Progenitor cell of endocrine pancreas (in vitro differentiated cells): ENCODE measurements at places on chromosomes 1 and 21.

GRCh38 chr1:19942088-19942487 is 18.7 kb upstream of the PLA2G2E start:
- no peak for DNase-seq

DNA sequence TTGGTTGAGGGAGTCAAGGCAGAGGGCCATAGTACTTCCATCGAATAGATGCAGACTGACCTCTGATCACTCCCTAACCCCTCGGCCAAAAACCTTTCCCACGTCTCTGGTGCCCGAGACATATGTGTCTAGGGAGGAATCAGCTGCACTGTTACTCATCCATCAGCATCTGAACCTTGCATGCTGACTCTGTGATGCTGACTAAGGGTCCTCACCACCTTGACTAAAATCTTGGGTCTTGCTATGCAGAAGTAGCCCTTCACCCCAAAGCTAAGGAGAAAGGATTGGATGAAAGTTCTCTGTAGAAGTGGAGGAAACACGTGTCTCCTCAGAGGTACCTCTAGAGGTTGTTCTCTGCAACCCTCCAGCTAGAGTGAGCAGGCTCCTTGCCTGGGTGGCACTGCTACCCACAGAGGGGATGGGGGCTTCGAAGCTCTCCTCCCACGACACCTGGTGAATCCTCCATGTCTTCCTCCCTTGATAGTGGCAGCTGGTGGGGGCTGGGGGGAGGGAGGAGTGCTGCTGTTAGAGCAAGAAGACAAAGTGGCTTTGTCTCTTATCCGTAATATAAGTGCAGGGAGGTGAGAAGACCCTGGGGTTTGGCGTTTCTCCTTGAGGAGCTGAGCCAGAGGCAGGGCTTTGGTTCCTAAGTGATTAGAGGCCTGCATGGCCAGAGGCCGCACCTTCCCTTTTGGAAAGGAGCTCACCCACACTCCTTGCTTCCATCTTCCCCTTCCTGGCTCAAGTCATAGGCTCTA is 45.1 kb downstream of the ATP2B4 start:
- DNase-seq: no peak

DNA sequence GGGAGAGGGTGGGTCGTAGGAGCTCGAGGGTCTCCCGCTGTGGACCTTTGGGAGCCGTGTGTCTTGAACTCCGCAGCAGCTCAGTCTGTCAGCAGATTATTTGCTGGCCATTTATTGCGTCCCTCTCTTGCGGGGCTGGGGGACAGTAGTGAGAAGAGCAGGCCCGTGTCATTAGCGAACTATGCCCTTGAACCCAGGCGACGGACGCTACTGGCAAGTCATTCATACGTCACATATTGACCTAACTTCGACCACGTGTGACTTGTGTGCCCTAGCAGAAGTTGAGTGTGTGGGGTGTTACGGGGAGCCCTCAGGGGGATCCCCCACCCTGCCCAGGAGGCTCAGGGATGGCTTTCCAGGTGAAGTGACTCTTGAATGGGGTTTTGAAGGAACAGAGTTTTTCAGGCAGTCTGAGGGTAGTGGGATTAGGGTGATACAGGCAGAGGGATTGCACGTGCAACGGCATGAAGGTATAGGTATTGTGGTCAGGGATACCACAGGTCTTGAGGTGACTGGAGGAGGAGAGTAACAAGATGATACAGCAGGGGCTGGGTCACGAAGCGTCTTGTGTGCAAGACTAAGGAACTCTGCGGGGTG is 13.0 kb downstream of the RCC1 start:
- DNase-seq: no peak

DNA sequence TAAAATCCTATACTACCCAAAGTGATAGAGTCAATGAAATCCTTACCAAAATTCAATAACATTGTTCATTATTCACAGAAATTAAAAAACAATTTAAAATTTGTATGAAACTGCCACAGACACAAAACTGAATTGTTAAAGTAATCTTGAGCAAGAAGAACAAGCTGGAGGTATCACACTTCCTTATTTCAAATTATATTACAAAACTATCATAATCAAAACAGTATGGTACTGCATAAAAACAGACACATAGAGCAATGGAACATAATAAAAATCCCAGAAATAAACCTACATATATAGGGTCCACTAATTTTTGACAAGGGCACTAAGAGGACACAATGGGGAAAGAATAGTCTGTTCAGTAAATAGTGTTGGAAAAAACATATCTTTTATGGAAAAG is 316.2 kb downstream of the PTPRC start:
- DNase-seq: no peak

GRCh38 chr1:206005778-206006180 is 2.6 kb upstream of the RAB7B start:
- DNase-seq: no peak

GRCh38 chr1:205826995-205827394 is 14.0 kb upstream of the SLC41A1 start:
- DNase-seq: no peak

DNA sequence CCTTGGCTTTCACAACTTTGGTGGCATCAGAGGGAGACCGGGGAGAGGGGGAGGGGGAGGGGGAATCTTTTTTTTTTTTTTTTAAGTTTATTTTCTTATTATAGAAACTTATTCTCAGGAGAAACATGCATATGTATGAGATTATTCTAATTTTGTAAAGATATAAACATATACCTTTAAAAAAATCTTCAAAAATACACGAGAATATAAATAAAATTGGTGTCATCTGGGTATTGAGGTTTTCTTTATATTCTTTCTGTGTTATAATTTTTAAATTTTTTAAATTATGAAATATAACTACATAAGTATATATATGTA is 18.9 kb upstream of the SNRPE start:
- no peak for DNase-seq

DNA sequence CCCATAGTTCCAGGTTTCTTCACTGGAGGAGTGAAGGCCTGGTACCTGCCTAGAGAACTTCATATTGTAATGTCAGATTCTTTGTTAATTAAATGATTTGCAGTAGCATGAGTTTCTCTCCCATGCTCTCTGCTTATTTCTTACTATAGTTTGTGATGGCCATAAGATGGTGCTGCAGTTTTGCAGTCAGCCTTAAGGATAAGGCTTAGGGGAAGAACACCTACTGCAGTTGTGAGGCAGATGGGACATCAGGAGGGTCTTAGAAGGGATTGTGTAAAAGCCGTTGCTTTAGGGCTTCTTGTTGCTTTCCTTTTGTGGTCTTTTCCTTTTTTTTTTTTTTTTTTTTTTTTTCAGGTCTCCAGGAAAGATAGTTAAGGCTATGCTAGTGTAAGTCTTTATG is 61.8 kb downstream of the MACF1 start:
- DNase-seq: no peak

- no peak for DNase-seq
Observed at GRCh38 chr21:40714536-40714935, 132.4 kb downstream of the DSCAM start.

GRCh38 chr1:230230948-230231773 is 164.1 kb downstream of the GALNT2 start:
- no peak for DNase-seq

- DNase-seq: no peak
Observed at GRCh38 chr1:168520052-168520751, 23.6 kb downstream of the XCL2 start.

DNA sequence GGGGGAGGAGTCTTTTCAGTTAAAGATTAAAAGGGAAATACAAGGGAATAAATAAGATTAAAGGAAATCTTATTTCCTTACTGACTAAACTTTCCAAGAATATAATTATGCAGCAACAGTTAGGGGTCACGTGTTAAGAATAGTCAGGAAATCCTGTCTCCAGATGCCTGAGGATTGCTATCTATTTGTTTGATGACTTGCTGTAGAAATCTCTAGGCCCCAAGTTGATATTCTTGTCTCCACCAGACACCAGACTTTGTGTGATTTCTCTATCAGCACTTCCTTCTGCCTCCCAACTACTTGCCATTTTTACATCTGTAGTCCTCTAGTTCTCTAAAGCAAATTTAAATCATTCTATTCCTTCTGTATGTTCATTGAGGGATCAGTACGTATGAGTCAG is 77.5 kb downstream of the RPAP2 start:
- DNase-seq: no peak

- no peak for DNase-seq
Observed at GRCh38 chr1:99537886-99538617, 107.9 kb upstream of the PALMD start.

DNA sequence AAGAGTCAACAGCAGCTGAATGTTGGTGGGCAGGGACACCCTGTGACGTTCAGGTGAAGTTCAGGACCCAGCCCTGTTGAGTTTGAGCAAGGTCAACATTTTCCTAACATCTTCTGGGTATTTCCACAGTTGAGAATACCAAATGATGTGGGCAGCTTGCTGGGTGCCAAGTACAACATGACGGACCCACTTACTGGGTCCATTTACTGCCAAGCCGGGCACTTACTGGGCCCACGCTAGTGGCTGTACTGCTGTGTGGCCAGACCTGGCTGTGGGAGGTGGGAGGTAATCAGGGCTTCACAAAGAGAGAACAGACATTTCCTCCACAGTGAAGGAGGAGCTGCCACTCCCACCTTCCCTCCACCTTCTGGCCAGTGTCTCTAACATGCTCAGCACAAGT is 99.2 kb downstream of the PSMG1 start:
- no peak for DNase-seq

DNA sequence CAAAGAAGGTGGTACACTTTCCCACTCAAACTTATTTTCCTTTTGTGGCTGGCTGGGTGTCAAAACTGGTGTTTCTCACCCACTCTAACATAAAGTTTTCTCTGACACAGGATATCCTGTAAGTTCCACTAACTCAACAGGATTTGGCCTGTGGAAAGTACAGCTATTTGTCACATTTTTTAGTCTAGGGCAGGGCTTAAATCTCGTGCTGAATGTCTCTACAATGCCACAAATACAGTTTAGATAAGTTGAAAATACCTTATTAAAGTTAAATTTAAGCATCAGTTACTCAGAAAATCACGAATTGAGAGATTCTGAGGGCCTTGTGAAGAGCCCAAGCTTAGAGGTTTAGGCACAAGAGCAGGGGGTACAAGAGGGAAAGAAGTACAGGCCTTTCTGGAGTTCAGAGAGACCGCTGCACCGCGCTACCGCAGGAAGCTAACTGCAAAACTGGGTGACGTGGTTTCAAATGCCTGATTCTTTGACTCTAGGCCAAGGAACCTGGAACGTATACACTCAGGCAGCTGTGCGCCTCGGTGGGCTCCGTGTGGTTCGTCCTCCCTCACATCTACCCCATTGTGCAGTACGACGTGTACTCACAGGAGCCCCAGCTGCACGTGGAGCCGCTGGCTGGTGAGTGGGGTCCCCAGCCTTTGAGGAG is 23.4 kb upstream of the PWP2 start:
- DNase-seq: no peak

DNA sequence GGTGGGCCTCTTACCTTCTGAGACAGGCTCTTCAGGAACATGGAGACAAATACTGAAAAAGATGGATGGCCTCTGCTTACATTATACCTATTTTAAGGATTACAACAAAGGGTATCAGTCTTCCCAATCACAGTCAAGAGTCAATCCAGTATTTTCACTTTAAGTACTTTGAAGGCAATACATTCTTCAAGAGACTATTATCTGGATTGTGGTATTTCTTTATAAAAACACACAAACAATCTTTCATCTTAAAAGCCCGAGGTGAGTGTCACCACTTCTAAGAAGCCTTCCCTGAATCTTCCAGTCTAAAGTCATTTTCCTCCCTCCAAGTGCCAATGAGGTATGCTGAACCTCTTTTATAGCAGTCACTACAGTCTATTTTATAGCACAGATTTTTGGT is 45.3 kb downstream of the WASF2 start:
- DNase-seq: no peak

DNA sequence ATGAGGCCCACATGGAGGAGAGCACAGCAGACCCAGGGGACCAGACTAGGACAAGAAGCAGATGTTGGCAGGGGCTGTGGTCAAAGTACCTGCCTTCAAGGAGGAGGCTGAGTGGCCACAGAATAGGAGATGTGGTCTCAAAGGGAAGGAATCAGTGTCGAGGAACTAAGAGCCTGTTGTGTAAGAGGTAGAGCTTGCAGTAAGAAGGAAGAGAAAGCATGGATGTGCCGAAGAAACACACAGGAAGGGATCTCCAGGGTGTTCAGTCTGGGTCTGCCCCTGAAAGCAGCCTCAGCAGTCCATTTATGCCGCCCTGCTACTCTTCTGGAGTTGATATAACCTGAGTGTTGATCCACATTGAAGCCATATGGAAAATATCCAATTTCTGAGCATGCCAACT is 83.9 kb downstream of the NID1 start:
- no peak for DNase-seq

DNA sequence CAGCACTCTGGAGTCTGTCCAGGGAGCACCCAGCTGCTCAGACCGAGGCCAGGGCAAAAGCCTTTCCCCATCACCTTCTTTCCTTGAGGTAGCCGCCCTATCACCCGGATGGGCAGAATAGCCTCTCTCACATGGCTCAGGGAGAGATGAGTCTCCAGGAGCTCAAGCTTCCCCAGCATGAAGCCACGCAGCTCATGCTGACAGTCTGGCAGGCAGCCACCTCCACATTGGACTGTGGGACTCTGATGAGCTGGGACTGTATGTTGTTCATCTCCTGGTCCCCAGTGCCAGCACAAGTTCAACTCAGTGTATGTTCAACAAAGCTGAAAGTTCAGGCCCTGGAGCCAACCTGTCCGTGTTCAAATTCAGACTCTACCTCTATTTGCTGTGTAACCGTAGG is 75.2 kb upstream of the ZC3H12A start:
- no peak for DNase-seq

DNA sequence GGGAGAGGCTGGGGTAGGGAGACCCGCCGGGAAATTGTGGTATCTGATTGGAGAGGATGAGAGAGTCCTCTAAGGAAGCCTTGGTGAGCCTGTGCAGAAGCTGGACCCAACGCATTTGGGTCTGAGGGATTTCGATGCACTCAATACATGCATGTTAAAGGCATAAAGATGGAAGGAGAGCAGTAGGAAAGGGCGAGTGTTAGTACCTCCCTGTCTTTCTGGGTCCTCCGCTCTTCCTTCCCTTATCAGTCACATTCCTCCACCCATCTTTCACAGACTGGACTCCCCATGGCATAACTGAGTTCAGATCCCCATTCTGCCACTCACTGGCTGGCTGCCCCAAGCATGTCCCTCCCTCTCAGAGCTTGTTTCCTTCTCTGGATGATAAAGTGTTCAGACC is 7.3 kb downstream of the RGS16 start:
- no peak for DNase-seq

GRCh38 chr1:106268070-106268469 is 788.4 kb upstream of the PRMT6 start:
- DNase-seq: no peak

- DNase-seq: no peak
Observed at GRCh38 chr1:34436836-34437235, 260.1 kb downstream of the C1orf94 start.

- no peak for DNase-seq
Observed at GRCh38 chr1:189429610-189430009, 1048.1 kb downstream of the BRINP3 start.

- no peak for DNase-seq
Observed at GRCh38 chr1:209511169-209511568, 72.3 kb upstream of the CAMK1G start.

GRCh38 chr1:115428676-115429075 is 90.6 kb upstream of the NGF start:
- DNase-seq: no peak
